Mononuclear cell (primary cell): ENCODE measurements at places on chromosomes 1 and 21. TPM values are rescaled to one million over a fixed set of nuclear protein-coding genes. Genes with fewer than 3 reads are reported as not detected.

Gene S100A1
- total RNA-seq: not detected

Gene HSPA6
- 2.8 TPM for total RNA-seq

Gene DISP3
- total RNA-seq: 0.21 TPM

Gene GCLM
- 4.8 TPM for total RNA-seq

Gene MTX1
- 16.1 TPM for total RNA-seq

Gene CHI3L2
- total RNA-seq: 12.9 TPM

Gene ACTA1
- total RNA-seq: not detected

Gene STYXL2
- total RNA-seq: not detected

Gene RORC
- 1.7 TPM for total RNA-seq

Gene IVL
- total RNA-seq: not detected

Gene SNX7
- 0.42 TPM for total RNA-seq

Gene BRINP3
- total RNA-seq: not detected

Gene SHE
- total RNA-seq: 0.10 TPM

Gene UBL4B
- total RNA-seq: not detected

Gene LCE1C
- total RNA-seq: not detected

Gene CD1B
- total RNA-seq: 0.52 TPM

Gene LINGO4
- under 0.01 TPM for total RNA-seq

Gene NPR1
- total RNA-seq: not detected

Gene PLA2G2F
- total RNA-seq: not detected

Gene ESRRG
- total RNA-seq: 0.10 TPM

Gene MIS18A
- 3.1 TPM for total RNA-seq

Gene SLC1A7
- total RNA-seq: 0.94 TPM

Gene ATP5PB
- total RNA-seq: 177 TPM

Gene TMEM82
- not detected for total RNA-seq

Gene S100A16
- not detected for total RNA-seq

Gene SLC26A9
- total RNA-seq: not detected

Gene TNFRSF9
- 2.4 TPM for total RNA-seq

Gene TAL1
- 10.8 TPM for total RNA-seq

Gene MAN1C1
- total RNA-seq: 12.9 TPM

Gene SPATA17
- total RNA-seq: under 0.01 TPM
